Endodermal cell (in vitro differentiated cells): ENCODE measurements at places on chromosomes 11 and 22. TPM values are rescaled to one million over a fixed set of nuclear protein-coding genes. Genes with fewer than 3 reads are reported as not detected.

DNA sequence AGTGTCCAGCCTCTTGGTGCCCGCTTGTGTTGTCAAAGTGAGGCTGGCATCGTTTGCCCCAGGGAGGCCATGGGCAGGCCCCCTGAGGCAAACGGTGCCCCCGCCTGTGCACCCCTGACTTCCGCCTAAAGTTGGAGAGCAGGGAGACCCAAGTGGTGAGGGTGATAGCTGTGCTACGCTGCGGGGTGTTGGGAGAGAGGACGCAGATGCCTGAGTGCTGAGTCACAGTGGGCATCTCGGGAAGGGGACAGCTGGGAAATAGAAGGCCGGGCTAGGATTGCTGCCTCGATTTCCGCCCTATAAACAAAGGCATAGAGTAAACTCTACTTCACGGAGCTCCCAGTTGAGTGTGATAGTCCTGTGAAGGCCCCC, 5.8 kb downstream of the GRIK4 start:
- no peak for DNase-seq

The FAM181B gene
- 1.3 and 1.5 TPM in 2 replicates for total RNA-seq

The CBLIF gene
- total RNA-seq: not detected in 3 replicates

DNA sequence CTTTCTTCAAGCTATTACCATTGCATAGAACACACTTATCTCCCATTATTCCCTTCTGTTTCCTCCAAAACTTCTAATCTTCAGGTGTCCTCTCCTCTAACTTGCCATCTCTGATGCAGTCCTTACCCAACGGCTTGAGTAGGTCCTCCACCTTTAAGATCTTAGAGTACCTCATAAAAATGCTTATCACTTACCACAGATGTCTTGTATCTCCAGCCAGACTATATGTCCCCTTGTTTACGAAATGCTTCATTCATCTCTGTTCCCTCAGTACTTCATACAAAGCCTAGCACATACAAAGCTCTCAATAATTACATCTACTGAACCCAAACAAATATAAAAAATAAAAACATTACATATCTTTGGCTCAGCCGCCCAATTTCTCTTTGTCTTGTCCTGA, 49.2 kb downstream of the PAK1 start:
- DNase-seq: no peak

The MDK gene
- 639 and 644 TPM in 2 replicates for total RNA-seq

The KREMEN1 gene
- total RNA-seq: 4.0 to 6.4 TPM (median 6.2 TPM) in 3 replicates

The OR2AG2 gene
- 0.47 and 0.68 TPM in 2 replicates for total RNA-seq

DNA sequence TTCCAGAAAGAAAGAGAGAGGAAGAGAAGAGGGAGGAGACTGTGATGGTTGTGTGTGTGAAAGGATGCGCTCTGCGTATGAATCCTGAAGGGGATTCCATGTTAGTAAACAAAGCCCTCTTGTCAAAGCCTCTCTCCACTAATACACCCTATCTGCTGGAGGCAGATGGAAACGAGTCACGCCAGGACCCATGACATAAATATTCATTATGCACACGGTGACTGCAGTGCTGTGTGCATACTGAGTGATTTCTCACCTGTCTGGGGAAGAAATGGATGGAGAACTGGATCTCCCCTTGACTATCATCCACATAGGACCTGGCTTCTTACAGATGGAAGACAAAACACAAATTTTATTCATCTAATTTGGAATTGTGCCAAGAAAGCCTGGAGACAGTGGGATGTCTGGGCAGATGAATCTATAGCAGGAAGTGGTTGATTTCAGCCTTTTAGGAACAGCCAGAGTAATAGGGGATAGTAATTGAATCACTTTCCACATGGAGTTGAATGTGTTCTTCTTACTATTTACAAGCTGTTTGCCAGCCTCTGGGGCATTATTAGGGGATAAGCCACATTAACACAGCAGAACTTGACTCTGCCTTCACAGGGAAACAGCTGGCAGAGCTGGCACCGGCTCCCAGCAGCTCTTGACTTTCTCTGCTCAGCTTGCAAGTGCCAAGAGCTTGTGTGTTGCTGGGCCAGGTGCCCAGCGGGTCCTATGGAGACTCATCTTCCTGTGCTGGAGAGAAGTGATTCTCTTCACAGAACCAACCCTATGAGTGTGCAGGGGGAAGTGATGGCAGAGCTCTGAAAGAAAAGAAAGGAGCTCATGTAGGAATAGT, 9.0 kb downstream of the MTNR1B start:
- DNase-seq: no peak

The CDC45 gene
- 8.6 to 35.1 TPM (median 31.2 TPM) in 3 replicates for total RNA-seq

- no peak for DNase-seq
Measured at GRCh38 chr11:58926251-58926650, 13.0 kb upstream of the GLYATL1 start.

DNA sequence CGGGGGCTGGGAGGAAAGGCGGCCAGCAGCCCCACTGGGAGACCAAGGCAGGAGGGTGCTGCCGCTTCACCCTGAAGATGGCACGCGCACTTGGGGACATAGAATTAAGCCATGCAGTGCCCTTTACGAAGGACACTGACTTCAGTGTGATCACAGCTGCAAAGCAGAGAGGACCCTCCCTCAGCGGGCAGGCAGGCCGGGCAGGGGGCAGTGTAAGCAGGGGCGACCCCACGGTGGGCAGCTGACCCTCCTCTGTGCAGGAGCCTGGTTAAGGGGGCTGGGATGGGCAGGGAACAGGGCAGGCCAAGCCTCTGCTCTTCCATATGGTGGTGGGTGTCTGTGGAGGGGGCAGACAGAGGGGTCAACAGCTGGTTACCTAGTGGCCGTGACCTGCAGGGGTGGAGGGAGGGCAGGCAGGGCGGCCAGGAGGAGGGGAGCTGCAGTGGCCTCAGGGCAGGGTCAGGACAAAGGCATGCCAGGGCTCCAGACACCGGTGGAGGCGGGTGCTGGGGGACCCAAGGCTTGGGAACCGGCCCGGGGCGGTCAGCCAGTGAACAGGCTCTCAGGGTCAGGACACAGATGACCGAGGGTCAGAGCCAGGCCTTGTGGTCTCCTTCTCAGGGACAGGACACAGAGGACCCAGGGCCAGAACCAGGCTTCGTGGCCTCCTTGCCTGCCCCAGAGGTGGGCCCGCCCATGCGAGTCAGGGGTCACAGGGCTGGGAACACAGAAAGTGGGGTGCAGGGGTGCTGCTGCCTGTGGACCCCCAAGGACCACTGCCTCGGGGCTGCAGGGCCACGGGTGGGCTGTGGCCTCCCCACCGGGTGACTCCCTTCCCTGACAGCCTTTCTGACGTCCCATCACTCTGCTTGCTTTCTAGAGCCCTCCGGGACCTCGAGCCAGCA, 7.2 kb downstream of the LMNTD2 start:
- DNase-seq: no peak

DNA sequence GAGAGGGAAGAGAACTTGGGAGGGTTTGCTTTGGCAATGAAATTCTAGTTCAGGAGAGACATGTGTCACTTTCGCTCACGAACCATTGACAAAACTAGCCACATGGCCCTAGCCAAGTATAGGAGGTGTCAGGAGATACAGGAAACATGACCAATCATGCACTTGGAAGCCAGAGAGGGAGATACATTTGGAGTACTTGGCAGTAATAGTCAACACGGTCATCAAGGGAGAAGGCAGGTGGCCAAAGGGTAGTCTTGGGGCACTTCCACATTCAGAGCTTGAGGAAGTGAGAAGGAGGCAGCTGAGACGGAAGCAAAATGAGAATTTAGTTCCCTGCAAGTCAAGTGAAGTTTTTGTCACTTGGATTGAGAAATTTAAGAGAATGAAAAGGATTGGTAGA, 26.4 kb upstream of the KIRREL3 start:
- DNase-seq: no peak

The APOBEC3F gene
- 14.8 to 37.3 TPM (median 16.2 TPM) in 3 replicates for total RNA-seq

The TYR gene
- 0.27 TPM in 1 of 3 replicates, not detected in the others for total RNA-seq

- DNase-seq: no peak
Measured at GRCh38 chr22:34379825-34380224, 459.5 kb upstream of the LARGE1 start.

GRCh38 chr11:94171693-94172440, 43.2 kb downstream of the PANX1 start:
- peak; percentile 91 for DNase-seq

The BIRC3 gene
- total RNA-seq: 0.04 and 0.09 TPM in 2 replicates

The MUC6 gene
- total RNA-seq: 0.20 and 0.26 TPM in 2 replicates

DNA sequence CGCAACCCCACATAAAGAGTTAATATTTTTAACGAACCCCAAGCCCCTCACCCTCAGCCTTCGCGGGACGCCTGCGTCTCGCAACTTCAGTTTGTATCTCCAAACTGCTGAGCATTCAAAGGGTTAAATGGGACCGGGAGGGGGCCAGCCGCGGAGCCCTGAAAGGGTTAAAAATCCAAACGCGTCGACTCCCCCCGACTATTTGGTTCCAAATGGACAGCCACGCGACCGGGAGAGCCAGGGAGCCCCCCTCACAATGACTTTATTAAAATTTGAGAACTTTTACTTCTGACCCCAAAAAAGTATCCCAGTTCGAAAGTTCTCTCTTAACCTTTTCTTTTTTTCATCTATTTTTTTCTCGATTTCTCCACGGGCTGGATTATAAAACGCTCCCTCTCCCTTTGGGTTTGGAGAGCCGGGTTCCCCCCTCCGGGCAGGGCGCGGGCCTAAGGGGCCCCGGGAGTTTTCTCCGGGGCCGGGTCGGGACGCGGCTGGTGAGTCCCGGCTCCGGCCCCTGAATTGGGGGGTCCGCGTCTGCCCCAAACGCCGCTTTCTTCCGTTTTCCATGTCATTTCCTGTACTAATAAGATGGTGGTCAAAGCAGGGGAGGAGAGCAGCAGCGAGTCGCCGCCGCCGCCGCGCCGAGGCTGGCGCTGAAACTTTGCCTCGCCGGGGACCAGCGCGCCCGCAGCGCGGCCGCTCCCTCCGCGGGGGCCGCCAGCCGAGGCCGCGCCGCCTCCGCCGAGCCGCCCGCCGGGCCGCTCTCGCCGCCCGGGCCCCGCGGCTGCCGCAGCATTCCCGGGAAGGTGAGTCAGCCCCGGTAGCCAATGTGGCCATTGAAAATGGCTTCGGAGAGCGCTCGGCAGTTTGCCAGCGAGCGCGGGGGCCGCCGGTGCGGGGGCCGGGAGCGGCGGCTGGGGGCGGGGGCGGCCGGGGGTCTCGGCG, at the start of gene PRDM11:
Gene PRDM11 (plus strand): TSS at position 568 of the 945 bp plus-strand sequence. CDS start 35,128 bp downstream, outside the sequence.
- DNase-seq: peak; percentile 75

DNA sequence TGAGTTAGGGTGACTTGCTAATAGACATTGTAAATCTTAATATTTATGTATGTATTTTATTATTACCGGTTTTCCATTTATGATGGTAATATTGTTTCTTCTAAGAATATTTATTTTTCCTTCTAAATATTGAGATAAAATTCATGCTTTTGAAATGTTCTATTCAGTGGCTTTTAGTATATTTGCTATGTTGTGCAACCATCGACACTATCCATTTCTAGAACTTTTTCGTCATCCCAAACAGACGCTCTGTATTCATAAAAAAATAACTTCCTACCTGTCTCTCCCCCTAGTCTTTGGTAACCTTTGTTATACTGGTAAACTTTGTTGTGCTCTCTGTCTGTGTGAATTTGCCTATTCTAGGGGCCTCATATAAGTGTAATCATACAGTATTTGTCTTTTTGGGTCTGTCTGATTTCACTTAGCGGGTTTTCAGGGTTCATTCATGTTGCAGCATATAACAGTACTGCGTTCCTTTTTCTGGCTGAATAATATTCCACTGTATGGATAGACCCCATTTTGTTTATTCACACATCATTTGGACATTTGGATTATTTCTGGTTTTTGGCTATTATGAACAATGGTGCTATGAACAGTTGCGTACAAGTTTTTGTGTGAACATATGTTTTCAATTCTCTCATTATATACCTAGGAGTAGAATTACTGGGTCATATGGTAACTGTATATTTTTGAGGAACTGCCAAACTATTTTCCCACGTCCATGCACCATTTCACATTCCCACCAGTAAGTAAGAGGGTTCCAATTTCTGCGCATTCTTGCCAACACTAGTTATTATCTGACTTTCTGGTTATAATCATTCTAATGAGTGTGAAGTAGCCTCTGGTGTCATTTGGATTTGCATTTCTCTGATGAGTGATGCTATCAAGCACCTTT, 15.9 kb downstream of the NEAT1 start:
- DNase-seq: no peak

The RAG2 gene
- total RNA-seq: not detected in 3 replicates

- DNase-seq: peak; percentile 61
Measured at GRCh38 chr11:1747753-1748635, 2.4 kb downstream of the IFITM10 start.
